ENCODE measurements at places on chromosomes 12 and 14. TPM values are rescaled to one million over a fixed set of nuclear protein-coding genes. Genes with fewer than 3 reads are reported as not detected.

DNA sequence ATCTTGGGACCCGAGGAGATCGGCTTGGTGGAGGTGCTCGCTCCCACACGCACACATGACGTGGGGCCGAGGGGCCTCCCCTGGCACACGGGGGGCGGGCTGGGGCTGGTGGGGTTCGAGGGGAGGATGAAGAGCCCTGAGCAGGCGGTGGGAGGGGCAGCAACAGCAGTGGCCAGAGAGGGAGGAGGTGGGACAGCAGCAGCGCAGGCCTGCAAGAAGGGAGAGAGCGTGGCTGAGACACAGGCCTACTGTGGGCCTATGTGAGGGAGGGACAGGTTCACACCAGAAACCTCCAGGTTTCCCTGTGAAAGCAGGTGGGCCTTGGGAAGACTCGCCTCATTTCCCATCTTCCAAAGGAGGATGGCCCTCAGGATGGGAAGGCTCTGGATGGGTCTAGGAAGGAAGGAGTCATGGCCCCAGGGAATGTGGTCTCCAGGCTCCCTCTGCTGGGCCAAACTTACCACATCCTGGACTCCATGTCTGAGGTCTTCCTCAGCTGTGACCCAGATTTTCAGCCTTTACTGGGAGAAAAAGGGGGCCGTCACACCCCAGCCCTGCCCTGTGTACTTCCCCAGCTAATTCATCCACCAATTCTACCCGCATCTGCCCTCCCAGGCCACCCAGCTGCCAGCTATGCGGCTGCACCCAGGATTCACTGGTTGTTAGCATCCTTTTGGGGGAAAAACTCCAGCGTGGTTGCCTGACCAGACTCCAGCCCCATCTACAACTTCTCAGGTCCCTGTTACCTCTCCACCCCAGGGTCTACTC lies 2.8 kb downstream of the PIANP start:
- no peak for DNase-seq
- H3K27me3 ChIP-seq: peaks cover 76% of the 10 kb centered on the region
- H3K27ac ChIP-seq: peak overlapping the region; percentile 40
- no peaks in the 10 kb centered on the region for H3K36me3 ChIP-seq
- no peak overlapping the region for H3K4me3 ChIP-seq

GRCh38 chr12:56437430-56438176 lies 11.6 kb downstream of the TIMELESS start:
- H3K27me3 ChIP-seq: no peaks in the 10 kb centered on the region
- peaks cover 7% of the 10 kb centered on the region for H3K36me3 ChIP-seq
- no peak for DNase-seq

DNA sequence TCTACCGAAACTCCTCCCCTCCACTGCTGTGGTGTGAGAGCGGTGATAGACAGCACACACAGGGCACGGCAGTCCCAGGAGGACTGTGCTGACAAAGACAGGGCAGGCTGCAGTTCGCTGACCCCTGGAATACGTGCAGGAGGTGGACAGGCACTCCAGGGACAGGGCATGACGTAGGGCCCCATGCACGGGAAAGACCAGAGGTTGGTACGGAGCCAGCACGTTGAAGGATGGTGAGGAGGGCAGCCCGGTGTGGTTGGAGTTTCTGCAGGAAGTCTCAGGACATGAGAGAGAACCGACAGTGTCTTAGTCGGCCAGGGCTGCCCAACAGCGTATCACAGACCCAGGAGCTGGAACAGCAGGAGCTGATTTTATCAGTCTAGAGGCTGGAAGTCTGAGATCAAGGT lies 254.2 kb upstream of the FKBP4 start:
- DNase-seq: no peak
- peak overlapping the region; percentile 30 for H3K27ac ChIP-seq
- H3K36me3 ChIP-seq: no peaks in the 10 kb centered on the region
- H3K4me1 ChIP-seq: peaks cover 7% of the 10 kb centered on the region
- H3K4me3 ChIP-seq: no peak overlapping the region

Gene RND1
- 12.4 TPM for total RNA-seq

Gene ADGRD1
- 6.6 TPM for total RNA-seq
